GM12878 (cell line): ENCODE measurements at places on chromosomes 5 and 9. TPM values are rescaled to one million over a fixed set of nuclear protein-coding genes. Genes with fewer than 3 reads are reported as not detected.

The DOCK2 gene
- total RNA-seq, result 179 and 192 TPM in 2 replicates

The PTCD2 gene
- 13.6 and 14.7 TPM in 2 replicates for total RNA-seq

The DNAH5 gene
- under 0.01 TPM in 1 of 2 replicates, not detected in the other for total RNA-seq

The RMND5B gene
- total RNA-seq, result 37.5 and 39.6 TPM in 2 replicates

The ADAMTS13 gene
- total RNA-seq, result 1.2 and 2.0 TPM in 2 replicates

The GPR150 gene
- 0.92 and 1.3 TPM in 2 replicates for total RNA-seq

The KIF20A gene
- 42.0 and 45.8 TPM in 2 replicates for total RNA-seq

The FAM169A gene
- total RNA-seq, result 4.1 and 4.5 TPM in 2 replicates

The ZFP2 gene
- not detected in 2 replicates for total RNA-seq

The ANKDD1B gene
- total RNA-seq, result 0.66 and 0.87 TPM in 2 replicates

The CCL27 gene
- total RNA-seq, result not detected in 2 replicates

The CNOT8 gene
- 37.5 and 42.4 TPM in 2 replicates for total RNA-seq

The IRX2 gene
- not detected in 2 replicates for total RNA-seq

The FGF10 gene
- total RNA-seq, result not detected in 2 replicates

DNA sequence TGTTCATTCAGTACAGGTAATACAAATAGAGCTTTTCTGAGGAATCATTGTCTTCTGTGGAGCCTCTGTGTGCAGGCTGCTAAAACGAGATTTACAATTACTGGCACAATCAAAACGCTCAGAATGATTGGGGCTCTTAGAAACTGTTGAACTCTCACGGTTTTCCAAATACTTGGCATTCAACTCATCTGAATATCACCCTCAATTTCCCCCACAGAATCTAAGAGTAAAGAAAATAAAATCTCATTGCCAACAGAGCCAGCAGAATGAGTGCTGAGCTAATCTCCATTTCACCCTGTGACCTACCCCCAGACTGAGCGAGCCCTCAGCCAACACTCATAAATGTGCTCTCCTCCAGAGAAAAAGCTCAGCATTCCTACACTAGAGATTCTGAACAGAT, 35.3 kb upstream of the TMED7 start:
- no peak for DNase-seq

GRCh38 chr9:12185856-12186255, 507.3 kb upstream of the TYRP1 start:
- no peak for DNase-seq

GRCh38 chr5:82374637-82375036, 96.5 kb upstream of the RPS23 start:
- peak; percentile 31 for DNase-seq

DNA sequence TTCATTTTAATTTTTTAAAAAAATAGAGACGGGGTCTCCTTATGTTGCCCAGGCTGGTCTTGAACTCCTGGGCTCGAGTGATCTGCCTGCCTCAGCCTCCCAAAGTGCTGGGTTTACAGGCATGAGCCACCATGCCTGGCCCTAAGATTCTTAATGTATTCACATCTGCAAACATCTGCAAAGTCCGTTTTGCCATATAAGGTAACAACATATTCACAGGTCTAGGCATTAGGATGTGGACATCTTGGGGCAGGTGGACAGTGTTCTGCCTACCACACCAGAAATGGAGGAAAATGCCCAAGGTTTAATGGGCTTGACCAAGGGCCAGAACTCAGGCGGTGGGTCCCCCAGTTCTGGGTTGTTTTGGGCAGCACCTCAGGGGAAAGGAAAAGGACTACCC, 41.6 kb upstream of the VDAC1 start:
- DNase-seq, result no peak

GRCh38 chr5:105639068-105639467, 2031.7 kb downstream of the EFNA5 start:
- no peak for DNase-seq

DNA sequence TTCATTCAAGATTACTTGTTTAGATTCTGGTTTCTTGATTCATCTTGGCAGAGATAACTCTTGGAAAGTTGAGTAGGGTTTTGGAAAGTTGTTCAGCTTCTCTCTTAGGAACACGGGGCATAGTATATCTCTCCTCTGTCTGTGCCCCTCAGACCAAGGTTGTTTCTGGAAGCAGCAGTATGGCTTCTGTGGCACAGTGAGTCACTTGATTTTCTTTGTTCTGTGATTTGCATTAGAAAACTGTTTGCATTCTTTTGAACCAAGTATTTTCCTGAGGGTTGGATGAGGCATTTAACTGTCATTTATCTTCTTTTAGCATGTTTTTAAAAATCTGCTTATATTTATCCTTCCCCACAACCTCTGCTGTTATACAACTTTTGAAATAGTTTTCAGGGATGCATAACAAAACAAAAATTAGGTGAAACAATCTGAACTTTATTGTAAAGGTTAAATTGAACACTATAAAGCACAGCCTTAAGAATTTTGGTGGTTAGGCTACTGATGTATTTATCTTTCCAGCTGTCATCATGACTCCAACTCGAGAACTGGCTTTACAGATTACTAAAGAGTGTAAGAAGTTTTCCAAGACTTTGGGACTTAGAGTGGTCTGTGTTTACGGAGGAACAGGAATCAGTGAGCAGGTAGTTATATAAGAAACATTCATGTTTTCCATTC, 26.5 kb downstream of the DDX46 start:
- DNase-seq, result no peak

DNA sequence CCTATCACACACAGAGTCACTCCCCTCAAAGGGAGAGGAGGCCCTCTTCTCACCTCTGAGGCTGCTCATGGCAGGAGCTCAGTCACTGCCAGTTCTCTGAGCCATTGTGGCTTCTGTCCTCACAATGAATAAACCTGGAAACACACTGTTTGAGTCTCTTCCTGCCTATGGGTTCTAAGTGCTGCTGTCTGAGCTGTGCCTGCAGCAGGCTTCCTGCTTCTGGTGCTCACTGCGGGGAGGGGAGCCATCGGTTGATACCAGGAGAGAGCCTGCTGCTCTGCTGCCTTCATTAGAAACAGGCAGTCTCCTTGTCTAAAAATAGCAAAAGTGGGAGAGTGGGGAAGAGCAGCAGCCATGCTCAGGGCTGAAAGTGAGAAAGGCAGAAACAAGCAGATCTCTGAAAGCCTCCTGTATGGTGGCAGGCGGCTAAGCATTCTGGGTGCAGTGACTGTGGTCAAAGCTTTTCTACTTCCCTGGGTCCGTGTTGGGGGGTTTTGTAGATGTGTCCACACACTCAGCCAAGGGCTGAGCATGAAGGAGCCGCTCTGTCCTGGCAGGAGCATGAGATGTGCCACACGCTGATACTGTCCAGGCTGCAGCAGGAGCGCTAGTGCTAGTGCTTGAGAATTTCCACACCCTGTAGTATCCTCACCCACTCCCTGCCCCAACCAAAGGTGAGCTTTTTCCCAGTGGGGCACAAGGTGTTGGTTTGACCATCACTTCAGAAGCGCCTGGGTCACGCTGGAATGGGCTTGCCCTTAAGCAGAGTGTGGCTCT, 34.2 kb downstream of the PRKACG start:
- DNase-seq, result no peak

DNA sequence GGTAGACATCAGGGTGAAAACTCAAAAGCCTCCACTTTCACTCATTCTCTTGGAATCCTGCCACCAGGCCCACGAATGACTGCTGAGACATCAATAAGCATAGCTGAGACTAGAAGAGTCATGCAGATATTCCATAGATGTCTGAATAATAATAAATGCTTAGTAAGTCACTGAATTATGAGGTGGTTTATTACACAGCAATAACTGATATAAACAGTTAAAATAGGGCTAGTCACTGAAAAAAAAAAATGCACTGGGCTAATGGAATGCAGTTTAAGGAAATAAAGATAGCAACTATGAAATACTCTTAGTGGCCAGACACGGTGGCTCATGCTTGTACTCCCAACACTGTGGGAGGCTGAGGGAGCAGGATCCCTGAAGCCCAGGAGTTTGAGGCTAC, 262.8 kb upstream of the CDH6 start:
- no peak for DNase-seq

- no peak for DNase-seq
These were observed 29.2 kb downstream of the HSPA4 start for GRCh38 chr5:133081036-133081435.

DNA sequence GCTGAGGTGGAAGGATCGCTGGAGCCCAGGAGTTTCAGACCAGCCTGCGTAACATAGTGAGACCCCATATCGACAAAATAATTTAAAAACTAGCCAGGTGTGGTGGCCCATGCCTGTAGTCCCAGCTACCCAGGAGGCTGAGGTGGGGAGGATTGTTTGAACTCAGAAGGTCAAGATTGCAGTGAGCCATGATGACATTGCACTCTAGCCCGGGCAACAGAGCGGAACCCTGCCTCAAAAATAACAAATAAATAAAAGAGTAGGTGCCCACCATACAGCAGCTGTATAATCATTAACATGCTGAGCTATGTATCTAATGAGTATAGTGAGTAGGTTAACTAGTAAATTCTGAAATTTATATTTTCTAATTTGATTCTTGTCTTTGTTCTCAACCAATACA, 11.0 kb upstream of the ATP6V0E1 start:
- no peak for DNase-seq

DNA sequence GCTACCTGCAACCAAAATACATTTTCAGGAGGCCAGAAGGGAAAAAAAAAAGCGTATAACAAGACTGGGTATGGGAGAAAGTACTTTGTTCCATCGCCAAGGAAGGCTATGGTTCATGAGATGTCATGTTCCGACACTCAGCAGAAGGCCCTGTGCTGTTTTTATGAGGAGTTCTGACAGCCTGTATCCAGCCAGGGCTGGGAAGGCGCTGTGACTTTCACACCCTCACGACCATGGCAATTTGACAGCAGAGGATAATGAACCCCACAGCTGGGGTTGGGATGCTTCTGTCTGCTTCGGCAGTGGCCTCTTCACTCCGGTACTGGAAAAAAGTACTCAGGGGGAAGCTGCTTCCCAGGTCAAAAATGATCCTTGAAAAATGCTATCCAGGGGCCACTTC, 154.4 kb downstream of the PRELID2 start:
- no peak for DNase-seq

GRCh38 chr9:17614250-17614649, 35.4 kb downstream of the SH3GL2 start:
- no peak for DNase-seq

GRCh38 chr9:128891321-128892220, 9.6 kb downstream of the LRRC8A start:
- DNase-seq, result no peak

GRCh38 chr9:37961351-37961750, 57.4 kb upstream of the SLC25A51 start:
- no peak for DNase-seq

GRCh38 chr5:135705141-135705631, 126.4 kb upstream of the CXCL14 start:
- no peak for DNase-seq

DNA sequence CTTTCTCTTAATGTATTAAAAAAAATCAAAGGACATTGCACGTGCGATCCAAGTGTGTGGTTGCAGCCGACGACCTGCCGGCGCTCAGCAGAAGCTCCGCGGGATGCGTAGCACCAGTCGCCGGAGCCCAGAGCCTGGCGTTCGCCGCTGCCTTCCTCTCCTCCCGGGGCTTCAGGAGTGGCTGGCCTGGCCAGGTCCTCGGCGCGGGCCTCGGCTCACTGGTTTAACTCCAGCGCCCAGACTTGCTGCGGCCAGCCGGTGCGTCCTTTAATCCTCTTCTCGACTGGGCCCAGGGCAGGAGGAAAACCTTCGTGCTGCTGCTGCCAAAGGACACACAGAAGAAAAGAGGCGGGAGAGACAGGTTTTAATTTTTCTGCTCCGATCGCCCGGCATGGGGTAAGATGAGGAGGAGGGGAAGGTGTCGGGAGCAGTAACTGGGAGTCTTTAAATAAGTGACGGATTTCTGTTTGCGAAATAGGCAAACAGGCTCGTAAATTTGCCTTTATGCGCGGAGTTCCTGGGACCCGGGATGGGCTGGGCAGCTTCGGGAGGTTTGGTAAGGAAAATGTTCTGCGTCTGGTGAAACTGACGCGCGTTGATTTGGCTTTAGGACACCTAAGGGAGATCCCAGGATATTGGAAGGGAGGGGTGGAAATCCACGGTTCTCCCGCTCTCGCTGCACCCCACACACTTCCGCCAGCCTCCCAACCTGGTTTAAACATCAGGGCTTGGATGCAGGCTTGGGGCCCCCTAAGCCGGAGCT, 2.3 kb downstream of the HAND1 start:
- no peak for DNase-seq

- no peak for DNase-seq
These were observed 275.1 kb downstream of the BRINP1 start for GRCh38 chr9:119094086-119094485.

GRCh38 chr9:28792716-28793115, 1219.4 kb upstream of the C9orf72 start:
- DNase-seq, result no peak

GRCh38 chr9:124726886-124727285, 44.2 kb downstream of the NR6A1 start:
- DNase-seq, result no peak

- no peak for DNase-seq
These were observed 231.3 kb downstream of the RFK start for GRCh38 chr9:76162751-76163500.

DNA sequence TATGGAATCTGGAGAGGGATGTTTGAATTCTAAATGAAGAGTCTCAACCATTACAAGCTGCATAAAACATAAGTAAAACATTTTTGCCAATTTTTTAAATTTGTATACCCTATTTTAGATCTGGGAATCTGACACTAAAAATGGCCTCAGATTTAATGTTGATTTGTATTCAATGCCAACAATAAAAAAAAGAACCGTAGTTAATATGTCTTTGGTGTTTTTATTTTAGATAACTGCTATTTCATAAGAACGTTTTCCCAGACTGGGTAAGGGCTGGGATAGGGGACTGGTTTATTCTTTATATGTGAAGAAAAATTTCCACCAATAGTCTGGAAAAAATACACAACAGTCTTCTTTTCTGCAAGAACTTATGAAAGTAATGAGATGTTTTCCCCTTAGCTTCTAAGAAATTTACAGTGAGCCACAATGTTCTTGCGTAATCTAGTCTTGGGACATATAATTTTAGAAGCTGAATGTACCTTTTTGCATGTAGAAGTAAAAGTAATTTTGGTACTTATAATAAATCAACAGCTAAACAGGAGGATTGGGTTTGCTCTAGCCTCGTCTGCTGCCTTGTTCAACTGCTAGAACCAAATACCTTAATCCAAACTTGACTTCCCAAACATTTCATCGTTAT, 244.6 kb upstream of the EFNA5 start:
- no peak for DNase-seq

DNA sequence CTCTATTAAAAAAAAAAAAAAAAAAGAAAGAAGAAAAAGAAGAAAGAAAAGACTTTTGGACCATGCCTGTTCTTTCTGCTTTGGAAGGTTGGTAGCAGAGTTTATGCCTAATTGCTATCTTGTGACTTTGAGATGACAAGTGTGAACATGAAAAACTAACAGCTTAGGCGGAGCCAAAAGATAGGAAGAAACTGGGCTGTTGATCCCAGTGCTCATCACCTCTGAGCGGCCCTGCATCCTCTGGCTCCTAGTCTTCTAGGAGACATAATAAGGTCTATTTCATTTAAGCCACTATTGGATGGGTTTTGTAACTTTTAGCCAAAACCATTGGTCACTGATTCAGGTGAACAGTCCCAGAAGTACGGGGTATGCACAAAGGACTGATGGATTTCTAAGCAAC, 34.4 kb upstream of the ATP6V1G1 start:
- DNase-seq, result no peak

DNA sequence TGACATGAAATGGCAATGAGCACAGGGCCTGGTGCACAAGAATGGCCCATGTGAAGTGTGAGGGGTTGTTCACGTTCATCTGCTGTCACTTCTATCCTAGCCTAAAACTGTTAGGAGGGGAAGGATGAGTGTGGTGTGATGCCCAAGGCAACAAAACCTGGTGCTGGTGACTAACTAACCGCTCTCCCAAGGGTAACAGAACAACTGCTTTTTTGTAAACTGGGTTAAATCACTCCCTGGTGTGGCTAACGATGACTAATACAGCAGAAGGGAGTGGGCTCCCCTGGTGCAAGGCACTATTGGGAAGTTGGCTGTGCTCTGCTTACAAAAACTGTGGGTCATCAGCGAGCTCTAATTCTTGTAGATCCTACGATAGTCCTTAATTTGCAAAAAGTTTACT, 103.2 kb upstream of the VCAN start:
- no peak for DNase-seq
